ENCODE measurements at places on chromosomes 3 and 15. TPM values are rescaled to one million over a fixed set of nuclear protein-coding genes. Genes with fewer than 3 reads are reported as not detected.
A peak's percentile ranks its signal among the peaks of the same experiment; 100 is the strongest.

IQCH gene
- 1.9 TPM for total RNA-seq

GRCh38 chr3:107705046-107705445, 182.3 kb downstream of the BBX start:
- peaks cover 15% of the 10 kb centered on the region for H3K4me1 ChIP-seq
- H3K36me3 ChIP-seq: no peaks in the 10 kb centered on the region
- no peak overlapping the region for H3K4me3 ChIP-seq
- no peaks in the 10 kb centered on the region for H3K27me3 ChIP-seq
- H3K27ac ChIP-seq: no peak overlapping the region
- no peak for DNase-seq

HAPLN3 gene
- 50.6 TPM for total RNA-seq

GRCh38 chr15:71723344-71723743, 87.0 kb upstream of the NR2E3 start:
- no peak overlapping the region for H3K4me3 ChIP-seq
- H3K4me1 ChIP-seq: no peaks in the 10 kb centered on the region
- no peaks in the 10 kb centered on the region for H3K27me3 ChIP-seq
- no peak for DNase-seq
- no peaks in the 10 kb centered on the region for H3K36me3 ChIP-seq

C3orf22 gene
- total RNA-seq: not detected

GRCh38 chr15:55970286-55970685, 23.1 kb downstream of the NEDD4 start:
- H3K27ac ChIP-seq: no peak overlapping the region
- no peak overlapping the region for H3K4me3 ChIP-seq
- H3K27me3 ChIP-seq: no peaks in the 10 kb centered on the region
- H3K36me3 ChIP-seq: no peaks in the 10 kb centered on the region
- H3K4me1 ChIP-seq: no peaks in the 10 kb centered on the region

GRCh38 chr15:90351479-90352106, 491 bp upstream of the ZNF774 start:
- no peak overlapping the region for H3K27ac ChIP-seq
- DNase-seq: peak; percentile 60
- H3K27me3 ChIP-seq: peaks cover 7% of the 10 kb centered on the region

LXN gene
- 4.4 TPM for total RNA-seq

DNA sequence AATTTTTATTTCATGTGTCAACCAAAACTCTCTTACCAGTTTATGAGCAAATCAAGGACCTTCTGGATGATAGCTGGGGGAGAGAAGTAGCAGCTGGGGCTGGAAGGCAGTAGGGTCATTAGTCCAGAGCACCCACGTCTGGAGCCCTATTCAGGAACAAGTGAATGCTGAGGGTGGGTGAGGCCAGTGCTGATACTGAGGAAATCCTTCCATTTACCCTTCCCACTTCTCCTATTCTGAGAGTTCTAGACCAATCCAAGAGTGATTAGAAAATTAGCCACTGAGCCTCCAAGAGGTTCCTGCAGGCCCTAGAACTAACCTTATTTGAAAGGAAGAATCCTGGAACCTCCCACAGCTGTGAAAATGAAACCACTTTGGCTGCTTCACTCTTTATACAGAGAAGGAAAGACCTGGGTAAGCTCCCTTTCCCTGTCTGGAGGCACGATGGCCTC, 46.2 kb upstream of the VILL start:
- peaks cover 20% of the 10 kb centered on the region for H3K4me1 ChIP-seq
- peaks cover 2% of the 10 kb centered on the region for H3K36me3 ChIP-seq
- DNase-seq: no peak
- H3K4me3 ChIP-seq: no peak overlapping the region

DLL4 gene
- 0.94 TPM for total RNA-seq

- H3K27me3 ChIP-seq: no peaks in the 10 kb centered on the region
- H3K27ac ChIP-seq: no peak overlapping the region
- no peaks in the 10 kb centered on the region for H3K4me1 ChIP-seq
- peaks cover 4% of the 10 kb centered on the region for H3K36me3 ChIP-seq
- no peak for DNase-seq
These were observed 208.3 kb downstream of the SCAPER start for GRCh38 chr15:76696840-76697239.

All from WTC11 (cell line).